ENCODE measurements at places on chromosomes 13 and 19. TPM values are rescaled to one million over a fixed set of nuclear protein-coding genes. Genes with fewer than 3 reads are reported as not detected.

RNF17 gene
- 0.24 TPM for total RNA-seq

PSG11 gene
- 0.27 TPM for total RNA-seq

ATXN8OS gene
- not detected for total RNA-seq

ZNF66 gene
- 18.5 TPM for total RNA-seq

PCDH8 gene
- total RNA-seq, result not detected

KLK2 gene
- 0.76 TPM for total RNA-seq

CLDND2 gene
- total RNA-seq, result 13.3 TPM
